ENCODE measurements at places on chromosomes 12 and 14.

- DNase-seq = no peak
Observed at GRCh38 chr12:19872621-19873540, 433.6 kb downstream of the AEBP2 start.

- peak; percentile 66 for DNase-seq
Observed at GRCh38 chr12:30823156-30823699, 68.5 kb upstream of the CAPRIN2 start.

DNA sequence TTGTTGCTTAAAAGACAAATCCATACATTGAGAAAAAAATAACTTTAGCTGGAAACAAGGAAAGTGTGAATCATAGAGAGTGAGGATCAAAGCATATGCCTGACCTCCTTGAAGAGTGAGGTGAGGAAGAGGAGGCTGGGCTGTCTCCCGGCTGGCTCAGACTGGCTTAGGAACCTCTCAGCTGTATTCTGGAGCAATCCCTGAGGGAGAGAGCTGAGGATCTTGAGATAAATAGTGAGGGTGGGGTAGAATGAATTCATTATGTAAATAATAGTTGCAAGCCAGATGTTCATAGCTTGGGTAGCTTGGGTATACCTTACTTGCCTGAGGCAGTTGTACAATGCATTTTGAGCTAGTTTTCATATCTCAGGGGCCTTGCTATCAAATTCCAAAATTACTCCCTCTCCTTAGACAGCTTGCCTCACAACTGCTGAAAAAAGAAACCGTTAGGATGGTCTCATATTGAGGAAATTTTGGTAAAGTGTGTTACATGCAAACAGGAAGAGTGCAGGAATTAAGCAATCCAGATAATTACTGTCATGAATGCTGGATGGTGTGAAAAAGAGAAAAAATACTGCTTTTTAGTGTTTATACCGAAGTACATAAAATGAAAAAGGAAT, 30.5 kb upstream of the SLC15A5 start:
- DNase-seq = no peak

- peak; percentile 12 for DNase-seq
Observed at GRCh38 chr12:109737631-109738030, 24.0 kb downstream of the FAM222A start.

DNA sequence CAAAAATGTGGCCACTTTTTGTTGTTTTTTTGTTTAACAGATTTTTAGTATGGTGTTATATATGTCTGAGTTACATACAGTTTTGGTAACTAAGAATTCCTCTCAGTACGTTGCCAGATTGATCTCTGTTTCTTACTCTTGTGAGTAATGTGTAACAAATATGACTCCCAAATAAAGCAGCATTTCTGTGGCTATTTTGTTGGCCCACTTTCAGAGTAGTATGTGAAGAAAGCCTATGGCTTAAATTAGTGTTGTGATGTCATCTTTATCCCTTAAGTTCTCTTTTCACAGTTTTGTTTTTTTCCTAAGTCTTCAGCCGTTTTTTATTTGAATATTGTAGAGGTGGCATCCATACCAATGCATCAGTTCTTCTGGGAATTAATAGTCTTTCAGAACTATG, 10.7 kb downstream of the PCNX4 start:
- DNase-seq = no peak

DNA sequence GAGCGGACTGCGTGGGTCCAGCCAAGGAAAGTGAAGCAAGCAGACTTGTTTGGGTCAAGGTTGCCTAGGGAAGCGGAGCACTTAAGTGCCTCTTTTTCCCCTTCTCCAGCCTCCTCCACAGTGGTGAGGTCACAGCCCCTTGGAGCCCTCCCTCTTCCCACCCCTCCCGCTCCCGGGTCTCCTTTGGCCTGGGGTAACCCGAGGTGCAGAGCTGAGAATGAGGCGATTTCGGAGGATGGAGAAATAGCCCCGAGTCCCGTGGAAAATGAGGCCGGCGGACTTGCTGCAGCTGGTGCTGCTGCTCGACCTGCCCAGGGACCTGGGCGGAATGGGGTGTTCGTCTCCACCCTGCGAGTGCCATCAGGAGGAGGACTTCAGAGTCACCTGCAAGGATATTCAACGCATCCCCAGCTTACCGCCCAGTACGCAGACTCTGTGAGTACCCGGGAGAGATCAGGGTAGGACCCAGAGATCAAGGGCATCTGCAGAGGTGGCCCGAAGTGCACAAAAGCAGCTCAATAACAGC, at the start of gene TSHR:
Gene TSHR, plus strand, starts transcription at position 206 of the 526 bp plus-strand sequence. Its CDS starts 60 bp downstream, at position 266.
- no peak for DNase-seq

DNA sequence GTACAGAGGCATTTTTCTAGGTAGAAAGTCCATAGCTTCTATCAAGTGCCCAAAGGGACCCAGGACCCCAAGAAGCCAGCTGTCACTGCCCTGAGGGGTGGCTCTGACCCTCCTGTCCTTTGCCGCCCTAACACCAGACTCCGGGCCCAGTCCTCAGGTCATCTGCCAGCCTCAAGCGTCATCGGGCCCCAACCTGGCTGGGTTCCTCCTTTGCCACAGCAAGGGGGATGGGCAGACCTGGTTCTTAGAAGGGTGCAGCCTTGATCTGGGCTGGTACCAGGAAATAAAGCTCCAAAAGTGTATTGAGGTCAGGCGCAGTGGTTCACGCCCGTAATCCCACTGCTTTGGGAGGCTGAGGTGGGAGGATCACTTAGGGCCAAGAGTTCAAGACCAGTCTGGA, 27.1 kb upstream of the FAM222A start:
- no peak for DNase-seq

DNA sequence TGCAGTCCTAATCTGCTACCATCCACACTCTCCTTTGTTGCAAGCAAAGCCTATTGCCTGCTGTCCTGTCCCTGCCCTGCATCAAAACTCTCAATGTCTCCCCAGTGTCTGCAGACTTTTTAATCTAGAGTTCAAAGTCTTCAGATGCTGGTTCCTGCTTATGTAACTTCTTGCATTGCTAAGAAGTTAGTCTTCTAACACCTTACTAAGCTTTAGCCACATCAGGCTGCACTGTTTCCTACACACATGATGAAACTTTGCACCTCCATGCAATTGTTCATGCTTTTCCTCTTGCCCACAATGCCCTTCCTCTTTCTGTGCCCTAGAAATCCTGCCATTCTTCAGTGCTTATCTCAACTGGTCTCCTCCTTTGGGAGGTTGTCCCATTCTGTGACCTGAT, 16.2 kb upstream of the DICER1 start:
- no peak for DNase-seq

DNA sequence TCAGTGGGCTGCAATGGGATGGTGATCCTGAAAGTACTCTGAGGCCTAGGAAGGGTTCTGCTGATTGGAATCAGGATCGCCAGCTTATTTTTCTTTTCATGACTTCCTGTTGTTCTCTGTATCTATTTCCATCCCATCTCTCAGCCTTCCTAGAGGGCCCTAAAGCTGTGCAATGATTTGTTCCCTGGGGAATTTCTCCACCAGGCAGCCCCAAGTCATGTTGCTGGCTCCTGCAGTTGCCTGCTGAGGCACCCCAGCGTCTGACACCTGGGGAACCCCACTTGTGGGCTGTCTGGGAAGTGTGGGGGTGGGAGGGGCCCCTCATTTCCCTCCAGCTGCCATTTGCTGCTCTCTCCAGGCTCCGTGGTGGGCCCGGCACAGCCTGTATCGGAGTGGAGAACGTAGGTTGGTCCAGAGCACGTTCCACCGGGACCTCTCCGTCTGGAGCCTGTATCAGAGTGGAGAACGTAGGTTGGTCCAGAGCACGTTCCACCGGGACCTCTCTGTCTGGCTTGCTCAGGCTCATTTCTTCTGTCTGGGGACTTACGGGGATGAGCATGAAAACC, 138.3 kb downstream of the TSPAN9 start:
- DNase-seq = no peak

- DNase-seq = no peak
Observed at GRCh38 chr12:116520801-116521471, 38.2 kb upstream of the MAP1LC3B2 start.

- no peak for DNase-seq
Observed at GRCh38 chr14:85387181-85387580, 142.8 kb upstream of the FLRT2 start.

- DNase-seq = no peak
Observed at GRCh38 chr14:68124979-68125731, 305.6 kb downstream of the RAD51B start.

DNA sequence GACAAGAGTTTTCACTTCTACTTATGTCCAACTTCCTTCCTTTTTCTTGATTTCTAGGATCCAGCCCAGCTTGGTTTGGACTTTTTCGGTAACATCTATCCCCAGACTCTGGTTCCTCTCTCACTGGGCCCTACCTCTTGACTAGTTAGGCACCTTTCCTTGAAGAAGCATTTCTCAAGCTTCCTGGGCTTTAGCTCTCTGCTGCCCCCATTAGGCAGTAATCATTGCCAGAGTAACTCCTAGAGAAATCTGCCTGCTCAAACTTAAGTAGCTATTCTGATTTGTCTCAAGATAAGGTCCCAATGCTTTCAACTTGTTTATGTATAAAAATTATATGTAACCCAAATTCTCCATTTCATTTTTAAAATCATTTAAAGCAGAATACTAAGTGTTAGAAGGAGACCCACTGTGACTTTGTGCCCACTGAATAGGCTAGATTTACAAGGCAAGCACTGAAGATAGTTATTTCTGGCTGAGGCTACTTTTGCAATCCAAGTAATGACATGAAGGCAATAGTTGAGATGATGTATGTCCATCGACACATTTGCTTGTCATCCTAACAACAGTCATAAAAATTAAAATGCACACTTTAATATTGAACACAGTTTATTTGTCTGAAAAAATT, 275.0 kb upstream of the G2E3 start:
- DNase-seq = no peak

- peak; percentile 50 for DNase-seq
Observed at GRCh38 chr14:94380225-94381148, 7.9 kb downstream of the SERPINA1 start.

- peak; percentile 78 for DNase-seq
Observed at GRCh38 chr14:21068521-21069387, 1.4 kb upstream of the ARHGEF40 start.

GRCh38 chr12:50129290-50129689, 17.3 kb downstream of the COX14 start:
- no peak for DNase-seq

- DNase-seq = no peak
Observed at GRCh38 chr12:22361785-22362184, 27.3 kb upstream of the ST8SIA1 start.

DNA sequence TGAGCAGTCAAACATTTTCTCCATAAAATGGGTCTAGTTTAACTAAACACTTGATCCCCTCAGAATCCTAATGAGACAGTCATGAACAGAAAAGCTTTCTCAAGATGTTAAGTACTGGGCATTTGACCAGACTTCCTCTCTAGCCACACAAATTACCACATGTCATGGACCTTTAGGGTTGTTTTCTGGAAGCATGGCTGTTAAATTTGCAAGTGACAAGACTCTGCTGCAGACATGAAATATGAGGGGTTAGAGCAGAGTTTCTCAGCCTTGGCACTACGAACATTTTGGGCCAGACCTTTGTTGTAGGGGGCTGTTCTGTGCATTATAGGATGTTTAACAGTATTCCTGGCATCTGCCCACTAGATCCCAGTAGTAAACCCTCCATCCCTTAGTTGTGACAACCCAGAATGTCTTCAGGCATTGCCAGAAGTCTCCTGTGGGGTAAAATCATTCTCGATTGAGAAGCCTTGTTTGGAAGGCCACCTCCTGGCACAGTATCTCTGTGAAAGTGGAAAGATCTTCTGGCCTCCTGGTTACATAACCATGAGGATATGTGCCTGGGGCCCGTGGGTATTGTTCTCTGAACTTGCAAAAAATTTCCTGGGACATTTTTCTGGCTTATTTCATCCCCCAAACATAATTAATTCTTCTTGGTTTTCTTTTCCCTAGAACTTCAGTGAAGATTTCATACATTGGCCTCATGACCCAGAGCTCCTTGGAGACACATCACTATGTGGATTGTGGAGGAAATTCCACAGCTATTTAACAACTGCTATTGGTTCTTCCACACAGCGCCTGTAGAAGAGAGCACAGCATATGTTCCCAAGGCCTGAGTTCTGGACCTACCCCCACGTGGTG, 4.3 kb downstream of the TMEM106C start:
- no peak for DNase-seq

DNA sequence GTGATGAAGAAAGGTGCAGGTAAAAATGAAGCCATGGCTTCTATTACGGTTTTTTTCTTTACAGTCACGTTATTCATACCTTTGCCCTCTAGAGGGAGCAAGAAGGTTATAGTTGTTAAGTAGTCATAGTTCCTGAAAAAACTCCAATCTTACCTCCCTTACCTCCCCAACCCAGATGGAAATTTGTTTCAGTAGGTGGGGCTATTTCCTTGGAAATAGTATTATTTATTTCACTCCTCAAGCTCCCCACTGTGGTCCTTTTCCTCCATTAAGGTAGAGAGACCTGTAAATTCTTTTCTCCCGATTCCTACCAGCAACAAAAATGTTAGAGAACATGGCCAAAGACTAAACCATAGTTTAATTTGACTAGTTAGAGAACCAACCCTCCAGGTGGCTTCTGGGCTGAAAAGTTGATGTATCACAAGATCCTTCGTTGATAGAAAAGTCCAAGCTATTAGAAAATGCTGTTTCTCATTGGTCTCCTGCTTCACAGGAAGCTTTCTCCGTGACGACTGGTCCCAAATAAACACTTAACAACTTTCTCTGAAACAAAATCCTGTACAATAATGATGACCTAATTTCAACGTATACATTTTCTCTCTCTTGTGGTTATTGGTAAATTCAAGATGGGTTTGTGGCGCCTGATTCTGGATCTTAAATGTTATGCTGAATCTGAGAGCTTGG, 43.5 kb downstream of the TMX1 start:
- no peak for DNase-seq

GRCh38 chr14:57274551-57274950, 5.8 kb downstream of the AP5M1 start:
- DNase-seq = no peak

DNA sequence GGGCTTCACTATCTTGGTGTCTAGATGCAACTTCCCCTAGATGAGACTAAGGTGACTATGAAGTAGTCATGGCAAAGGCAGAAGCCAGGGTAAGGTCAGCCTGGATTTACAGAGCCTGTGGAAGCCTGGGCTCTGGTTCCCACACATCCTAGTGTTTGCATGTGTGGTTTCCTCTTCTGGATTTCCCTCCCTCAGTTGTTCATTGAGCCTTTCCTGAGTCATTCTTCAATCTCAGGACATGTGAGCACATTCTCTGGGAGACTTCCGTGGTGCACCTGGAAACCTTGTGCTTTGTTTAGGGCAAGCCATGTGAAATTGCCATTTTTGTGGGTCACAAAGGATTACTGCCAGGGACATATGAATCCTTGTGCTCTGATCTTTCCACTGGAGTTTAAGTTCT, 236.6 kb downstream of the C12orf75 start:
- DNase-seq = no peak

DNA sequence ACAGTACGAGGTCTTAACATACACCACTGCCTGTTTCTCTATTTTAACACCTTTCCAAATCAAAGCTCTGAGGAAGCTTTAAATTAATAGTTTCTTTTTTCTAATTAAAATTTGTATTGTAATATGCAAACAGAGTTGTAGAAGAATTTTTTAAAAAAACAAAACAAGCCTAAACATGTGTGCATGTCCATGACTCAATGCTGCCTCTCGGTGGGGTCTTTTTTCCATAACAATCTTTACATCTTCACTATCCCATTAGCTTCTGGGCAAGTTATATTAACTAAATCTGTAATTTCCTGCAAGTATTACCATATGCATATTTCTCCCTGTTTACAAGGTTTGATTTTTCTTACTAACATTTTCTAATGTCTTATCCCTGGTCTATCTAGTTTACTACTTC, 143.9 kb upstream of the NAV3 start:
- no peak for DNase-seq

- no peak for DNase-seq
Observed at GRCh38 chr12:93912086-93912733, 235.0 kb downstream of the CRADD start.

GRCh38 chr14:104085032-104085888, at the start of gene ASPG:
ASPG (plus strand) TSS chr14:104085700; CDS start chr14:104085771, 71 bp downstream.
- DNase-seq = peak; percentile 68
